Stimulated activated CD4-positive, alpha-beta T cell treated with anti-CD3 and anti-CD28 coated beads, Interleukin-12 subunit alpha, Interleukin-12 subunit beta, amount 100 ng/mL, for 4 hours (primary cell): ENCODE measurements at places on chromosomes 2 and 18.

- DNase-seq = no peak
These were observed 82.0 kb upstream of the SLC66A3 start for GRCh38 chr2:11073251-11073650.

DNA sequence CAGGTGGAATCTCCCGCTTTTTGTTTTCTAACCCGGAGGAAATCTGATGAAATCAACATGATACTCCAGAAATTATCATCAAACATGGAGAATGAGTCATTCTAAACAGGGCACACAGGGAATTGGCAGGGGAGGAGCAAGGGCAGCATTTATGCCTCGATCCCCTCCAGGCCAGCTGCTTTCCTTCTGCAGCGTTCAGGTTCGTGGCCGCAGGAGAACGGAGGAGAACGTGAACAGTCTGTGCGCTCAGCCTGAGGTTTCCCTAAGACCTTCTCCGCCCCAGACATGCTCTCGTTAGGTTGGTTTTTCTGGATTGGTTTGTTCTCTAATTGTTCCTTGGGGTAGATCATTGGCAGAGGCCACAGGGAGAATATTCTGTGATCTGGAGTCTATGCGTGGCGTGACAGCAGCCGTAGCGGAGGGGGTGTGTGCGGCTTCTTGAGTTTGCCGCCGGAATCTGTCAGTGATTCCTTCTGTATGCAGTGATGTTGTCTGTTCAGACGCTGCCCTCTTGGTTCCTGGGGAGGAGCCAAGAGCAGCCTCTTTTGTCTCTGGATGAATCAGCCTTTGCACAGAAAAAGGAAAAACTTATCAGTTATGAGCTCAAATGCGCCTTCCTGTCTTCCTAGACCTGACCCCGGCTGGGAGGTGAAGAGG lies 75.9 kb downstream of the SH3BP4 start:
- DNase-seq = no peak

DNA sequence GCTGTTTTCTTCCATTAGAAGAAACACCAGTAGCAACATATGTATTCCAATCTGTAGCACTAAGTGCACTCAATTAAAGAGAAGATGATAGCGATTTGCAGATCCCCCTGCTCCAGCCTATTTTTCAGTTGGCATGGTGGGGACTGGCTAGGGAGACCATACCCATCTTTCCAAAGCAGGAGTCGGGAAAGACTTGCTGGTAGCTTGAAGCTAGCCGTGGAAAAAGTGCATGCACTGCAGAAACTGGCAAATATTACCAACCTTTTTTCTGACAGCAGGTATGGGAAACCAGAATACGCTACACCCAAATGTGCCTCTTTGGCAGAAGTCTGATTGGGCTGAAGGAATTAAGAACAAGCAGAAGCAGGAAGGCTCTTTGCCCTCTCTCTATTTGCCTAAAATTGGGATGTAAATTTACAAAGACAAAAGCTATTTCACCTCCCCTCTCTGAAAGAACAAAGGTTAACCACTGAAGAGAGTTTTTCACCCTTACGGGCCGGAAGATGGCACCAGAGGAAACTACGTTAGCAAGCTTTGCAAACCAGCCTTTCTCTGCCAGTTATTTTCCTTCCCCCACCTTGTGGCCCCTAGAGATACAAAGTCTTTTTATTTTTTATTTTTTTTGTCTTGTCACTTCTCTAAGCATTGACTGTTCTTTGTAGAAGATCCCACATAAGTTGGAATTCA lies 273.1 kb downstream of the DLGAP1 start:
- DNase-seq = no peak

DNA sequence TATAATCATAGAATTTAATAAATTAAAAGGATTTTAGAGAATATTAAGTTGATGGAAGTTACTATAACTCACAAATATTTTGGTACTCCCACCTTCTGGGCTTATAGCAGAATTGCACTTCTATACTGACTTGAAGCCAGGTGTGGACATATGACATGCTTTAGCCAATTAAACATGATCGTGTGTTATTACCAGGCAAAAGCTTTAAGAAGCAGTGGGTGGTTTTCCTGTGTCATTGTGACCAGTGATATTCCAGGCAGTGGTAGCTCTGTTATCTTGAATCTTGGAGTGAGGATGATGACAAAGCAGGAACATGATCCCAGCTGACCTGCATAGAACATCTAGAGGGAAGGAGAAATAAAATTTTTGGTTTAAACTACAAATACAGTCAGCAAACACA lies 370.9 kb upstream of the ZEB2 start:
- no peak for DNase-seq

DNA sequence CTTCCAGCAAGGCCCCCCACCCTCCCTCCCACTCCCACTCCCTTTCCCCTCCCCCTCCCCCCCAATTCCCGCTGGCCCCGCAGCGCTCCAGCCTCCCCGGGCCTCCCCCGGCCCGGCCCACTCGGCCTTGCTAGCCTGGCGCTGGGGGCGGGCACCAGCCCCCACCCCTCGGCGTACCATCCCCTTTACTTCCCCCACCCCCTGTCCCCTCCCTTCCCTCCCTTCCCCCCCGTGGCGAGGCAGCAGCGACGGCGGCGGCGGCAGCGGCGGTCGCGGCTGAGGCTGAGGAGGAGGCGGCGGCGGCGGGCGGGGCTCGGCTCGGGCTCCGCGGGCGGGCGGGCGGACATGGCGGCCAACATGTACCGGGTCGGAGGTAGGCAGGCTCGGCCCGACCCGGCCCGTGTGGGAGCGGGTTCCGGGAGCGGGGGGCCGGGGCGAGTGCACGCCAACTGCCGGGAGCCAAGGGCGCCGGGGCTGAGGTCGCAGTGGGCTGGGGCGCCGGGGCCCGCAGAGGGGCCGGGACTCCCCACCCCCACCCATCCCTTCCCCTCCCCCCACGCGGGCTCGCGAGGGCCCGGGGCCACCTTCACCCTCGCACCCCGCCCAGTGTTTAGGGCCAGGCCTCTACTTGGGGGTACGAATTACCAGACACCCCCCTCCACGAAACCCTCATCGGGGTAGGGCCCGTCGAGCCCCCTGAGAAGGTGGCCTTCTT lies at the start of gene MTA3:
Gene MTA3 (plus strand): TSS at position 232 of the 715 bp plus-strand sequence. CDS start 114 bp downstream, at position 346.
- peak; percentile 63 for DNase-seq

DNA sequence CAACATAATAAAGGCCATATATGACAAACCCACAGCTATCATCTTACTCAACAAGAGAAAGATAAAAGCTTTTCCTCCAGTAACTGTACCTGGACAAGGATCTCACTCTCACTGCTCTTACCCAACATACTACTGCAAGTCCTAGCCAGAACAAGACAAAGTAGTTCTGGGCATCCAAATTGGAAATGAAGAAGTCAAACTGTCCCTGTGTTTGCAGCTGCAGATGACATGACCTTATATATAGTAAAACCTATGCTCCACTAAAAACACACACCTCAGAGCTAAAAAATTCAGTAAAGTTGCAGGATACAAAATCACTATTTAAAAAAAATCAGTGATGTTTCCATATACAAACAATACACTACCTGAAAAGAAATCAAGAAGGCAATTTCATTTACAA lies 32.2 kb downstream of the USP34 start:
- no peak for DNase-seq

DNA sequence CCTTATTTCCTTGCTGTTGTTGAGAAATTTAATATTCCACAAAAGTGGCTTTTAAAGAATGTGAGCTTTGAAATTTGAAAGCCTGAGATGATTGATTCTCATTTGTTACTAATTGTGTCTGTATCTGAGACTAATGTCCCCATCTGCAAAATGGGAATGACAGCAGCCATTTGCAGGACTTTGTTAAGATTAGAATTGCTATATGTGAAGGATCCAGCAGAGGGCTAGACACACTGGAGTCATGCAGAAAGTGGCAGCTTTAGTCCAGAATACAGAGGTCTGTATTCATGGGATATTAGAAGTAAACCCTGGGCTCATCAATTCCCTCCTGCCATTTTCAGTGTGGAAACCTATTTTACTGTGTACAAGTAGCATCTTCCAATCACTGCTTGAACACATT lies 296.5 kb upstream of the GYPC start:
- DNase-seq = no peak

- DNase-seq = no peak
These were observed 38.8 kb downstream of the LIMS1 start for GRCh38 chr2:108573061-108573460.

- no peak for DNase-seq
These were observed 206.7 kb downstream of the SH3RF3 start for GRCh38 chr2:109335631-109336176.

GRCh38 chr2:88247531-88247930 lies 77.4 kb downstream of the THNSL2 start:
- DNase-seq = peak; percentile 1

DNA sequence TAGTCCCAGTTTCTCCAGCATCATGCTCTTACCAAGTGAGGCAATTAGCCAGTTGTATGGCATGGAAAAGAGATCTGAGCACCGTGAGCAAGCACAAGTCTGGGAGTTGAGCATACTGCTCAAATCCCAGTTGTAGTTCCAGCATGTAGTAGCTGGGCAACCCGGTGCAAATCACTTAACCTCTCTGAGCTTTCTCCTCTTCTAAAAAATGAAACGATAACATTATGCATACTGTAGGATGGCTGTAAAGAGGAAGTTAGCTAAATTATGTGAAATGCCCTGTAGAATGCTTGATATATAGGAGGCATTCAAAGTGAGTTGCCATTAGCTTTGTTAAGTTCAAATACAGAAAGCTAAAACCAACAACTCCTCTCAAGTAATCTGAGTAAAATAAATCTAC lies 164.0 kb upstream of the ZEB2 start:
- DNase-seq = no peak

GRCh38 chr2:15591373-15591691 lies 336 bp upstream of the DDX1 start:
- DNase-seq = no peak
